ENCODE measurements at places on chromosomes 5 and 9.

- DNase-seq = no peak
Measured at GRCh38 chr5:8606231-8606630, 737.3 kb downstream of the MTRR start.

GRCh38 chr9:121059998-121060636 lies 10.0 kb upstream of the C5 start:
- no peak for DNase-seq

DNA sequence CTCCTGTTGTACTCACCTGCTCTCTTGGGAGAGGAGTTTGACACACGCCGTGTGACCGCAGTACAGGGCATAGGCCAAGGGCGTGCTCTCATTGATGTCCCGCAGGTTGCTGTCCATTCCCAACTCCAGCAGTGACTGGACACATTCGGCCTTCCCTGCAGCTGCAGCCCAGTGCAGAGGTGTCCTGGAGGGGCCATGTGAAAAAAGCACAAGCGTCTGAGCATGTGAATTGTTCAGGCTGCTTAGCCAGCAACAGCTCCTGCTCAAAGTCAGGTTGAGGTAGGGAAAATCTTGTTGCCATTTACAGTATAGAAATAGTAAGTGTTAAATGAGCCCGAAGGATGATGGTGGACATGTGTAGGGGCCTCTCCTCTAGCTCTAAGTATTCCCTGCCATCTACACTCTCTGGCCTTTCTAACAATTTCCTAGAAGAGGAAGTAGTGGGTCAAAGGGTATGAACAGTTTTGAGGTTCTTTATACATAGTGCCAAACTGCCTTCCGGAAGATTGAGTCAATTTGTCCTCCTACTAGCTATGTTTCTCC lies 116.5 kb downstream of the ANKRD55 start:
- DNase-seq = no peak

DNA sequence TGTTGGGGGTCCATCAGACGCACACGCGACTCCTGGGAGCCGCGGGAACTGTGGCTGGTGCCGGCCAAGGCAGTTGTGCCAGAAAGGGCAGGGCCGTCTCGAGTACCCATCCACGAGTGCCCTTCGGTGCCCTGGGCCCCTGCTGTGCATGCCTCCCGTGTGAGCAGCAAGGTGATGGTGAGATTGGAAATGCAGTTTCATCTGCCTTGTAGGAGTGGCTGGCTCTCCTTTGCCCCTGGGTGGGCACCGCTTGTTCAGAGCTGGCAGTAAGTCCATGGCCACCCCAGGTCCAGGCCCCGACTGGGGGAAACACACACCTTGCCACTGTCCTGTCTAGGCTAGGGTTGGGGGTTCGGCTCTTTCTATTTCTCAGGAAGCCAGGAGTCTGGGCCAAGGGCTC lies 5.7 kb downstream of the NKD2 start:
- DNase-seq = no peak

GRCh38 chr5:164354139-164354751 lies 848.8 kb downstream of the MAT2B start:
- no peak for DNase-seq

DNA sequence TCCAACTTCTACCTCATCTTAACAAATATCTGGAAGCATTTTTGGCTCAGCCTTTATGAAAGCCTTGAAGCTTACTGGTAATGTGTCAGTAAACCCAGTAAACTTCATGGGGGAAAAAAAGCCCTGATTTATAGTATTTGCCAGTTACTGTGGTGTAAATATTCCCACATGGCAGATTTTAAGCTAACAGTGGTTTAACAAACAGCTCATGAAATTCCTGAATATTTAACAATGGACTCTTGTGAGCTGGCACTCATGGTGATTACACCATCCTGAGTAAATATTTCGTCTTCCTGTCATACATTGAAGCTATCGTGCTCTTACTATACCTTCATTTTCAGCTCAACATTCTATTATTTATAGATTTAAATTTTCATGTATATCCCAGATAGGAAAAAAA lies 57.0 kb upstream of the ACOT12 start:
- DNase-seq = no peak

DNA sequence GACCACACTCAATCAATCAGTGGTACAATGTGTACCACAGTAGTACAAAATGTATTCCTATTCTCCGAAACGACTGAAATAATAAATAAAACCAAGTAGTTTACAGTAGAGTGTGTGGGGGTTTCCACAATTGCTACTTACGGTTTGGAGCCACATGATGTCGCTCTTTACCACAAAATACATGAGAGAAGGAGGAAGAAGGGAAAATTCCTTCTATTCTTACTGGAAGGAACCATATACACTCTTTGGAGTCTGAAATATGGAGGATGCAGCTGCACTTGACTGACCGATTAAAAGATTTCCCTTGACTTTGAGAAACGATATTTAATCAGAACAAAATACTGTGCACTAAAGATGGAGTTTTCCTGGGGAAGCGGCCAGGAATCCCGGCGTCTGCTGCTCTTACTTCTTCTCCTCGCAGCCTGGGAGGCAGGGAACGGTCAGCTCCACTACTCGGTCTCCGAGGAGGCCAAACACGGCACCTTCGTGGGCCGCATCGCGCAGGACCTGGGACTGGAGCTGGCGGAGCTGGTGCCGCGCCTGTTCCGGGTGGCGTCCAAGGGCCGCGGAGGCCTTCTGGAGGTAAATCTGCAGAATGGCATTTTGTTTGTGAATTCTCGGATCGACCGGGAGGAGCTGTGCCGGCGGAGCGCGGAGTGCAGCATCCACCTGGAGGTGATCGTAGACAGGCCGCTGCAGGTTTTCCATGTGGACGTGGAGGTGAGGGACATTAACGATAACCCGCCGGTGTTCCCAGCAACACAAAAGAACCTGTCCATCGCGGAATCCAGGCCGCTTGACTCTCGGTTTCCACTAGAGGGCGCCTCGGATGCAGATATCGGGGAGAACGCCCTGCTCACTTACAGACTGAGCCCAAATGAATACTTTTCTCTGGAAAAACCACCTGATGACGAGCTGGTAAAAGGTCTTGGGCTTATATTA lies at the start of gene PCDHA4:
Gene PCDHA4 (plus strand): TSS at position 235 of the 942 bp plus-strand sequence.
- DNase-seq = no peak

GRCh38 chr9:97807681-97808080 lies 45.3 kb upstream of the FOXE1 start:
- DNase-seq = no peak

DNA sequence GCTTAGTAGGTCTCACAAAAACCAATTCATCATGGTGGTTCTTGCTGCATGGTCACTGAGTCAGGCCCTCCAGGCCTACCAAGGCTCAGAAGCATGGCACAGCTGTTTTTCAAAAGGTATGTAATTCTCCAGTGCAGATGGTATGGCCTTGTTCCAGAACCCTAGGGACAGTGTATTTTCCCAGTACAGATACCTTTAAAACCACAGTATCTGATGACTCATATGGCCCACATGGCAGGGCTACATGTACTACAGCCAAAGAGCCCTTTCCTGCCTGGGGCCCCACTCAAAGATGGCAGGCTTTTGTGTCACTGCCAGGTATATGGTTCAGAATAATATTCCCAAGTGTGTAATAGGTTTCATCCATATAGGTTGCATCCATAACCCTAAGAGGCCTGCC lies 16.5 kb downstream of the CSF2 start:
- DNase-seq = no peak

- DNase-seq = no peak
Measured at GRCh38 chr9:121434969-121435368, 64.7 kb downstream of the GGTA1 start.

- no peak for DNase-seq
Measured at GRCh38 chr9:113805486-113806132, 70.5 kb upstream of the ZNF618 start.

GRCh38 chr5:194102-194501 lies 2.8 kb downstream of the LRRC14B start:
- DNase-seq = no peak

Data from stimulated activated naive CD4-positive, alpha-beta T cell treated with Interleukin-2 at 50 U/mL for 16 hours (primary cell).